ENCODE measurements at places on chromosomes 3 and 15.

DNA sequence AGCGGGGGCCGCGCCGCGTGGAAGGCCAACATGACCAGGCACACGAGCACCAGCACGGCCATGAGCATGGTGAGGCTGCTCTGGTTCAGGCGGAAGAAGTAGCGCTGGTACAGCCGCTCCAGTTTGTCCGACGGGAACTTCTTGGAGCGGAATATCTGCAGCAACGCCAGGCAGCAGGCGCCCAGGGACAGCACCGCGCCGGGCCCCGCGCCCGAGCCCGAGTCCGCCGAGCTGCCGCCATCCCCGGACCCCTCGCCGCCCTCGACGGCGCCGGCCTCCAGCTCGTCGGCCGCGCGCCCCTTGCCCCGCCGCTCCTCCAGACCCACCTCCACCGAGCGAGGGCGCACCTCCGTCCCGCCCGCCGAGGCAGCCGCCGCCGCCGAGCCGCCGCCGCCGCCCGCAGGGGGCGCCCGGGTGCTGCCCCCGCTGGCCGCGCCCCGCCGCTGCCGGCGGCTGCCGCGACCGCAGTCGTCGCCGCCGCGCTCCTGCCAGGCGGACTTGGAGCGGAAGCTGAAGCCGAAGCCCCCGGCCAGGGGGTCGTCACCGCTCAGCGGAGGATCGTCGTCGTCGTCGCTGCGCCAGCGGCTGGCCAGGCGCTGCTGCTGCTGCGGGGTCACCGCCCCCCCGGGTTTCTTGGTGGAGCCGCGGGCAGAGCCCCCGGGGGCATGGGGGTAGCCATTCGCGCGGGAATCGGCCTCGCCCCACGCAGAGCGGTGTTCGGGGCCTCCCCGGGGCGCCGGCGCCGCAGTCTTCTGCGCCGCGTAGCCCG, 957 bp downstream of the ADCY5 start:
- DNase-seq = no peak

GRCh38 chr3:44420676-44421075, 56.8 kb downstream of the ZNF445 start:
- no peak for DNase-seq

GRCh38 chr15:65938604-65939003, 69.3 kb downstream of the RAB11A start:
- no peak for DNase-seq

DNA sequence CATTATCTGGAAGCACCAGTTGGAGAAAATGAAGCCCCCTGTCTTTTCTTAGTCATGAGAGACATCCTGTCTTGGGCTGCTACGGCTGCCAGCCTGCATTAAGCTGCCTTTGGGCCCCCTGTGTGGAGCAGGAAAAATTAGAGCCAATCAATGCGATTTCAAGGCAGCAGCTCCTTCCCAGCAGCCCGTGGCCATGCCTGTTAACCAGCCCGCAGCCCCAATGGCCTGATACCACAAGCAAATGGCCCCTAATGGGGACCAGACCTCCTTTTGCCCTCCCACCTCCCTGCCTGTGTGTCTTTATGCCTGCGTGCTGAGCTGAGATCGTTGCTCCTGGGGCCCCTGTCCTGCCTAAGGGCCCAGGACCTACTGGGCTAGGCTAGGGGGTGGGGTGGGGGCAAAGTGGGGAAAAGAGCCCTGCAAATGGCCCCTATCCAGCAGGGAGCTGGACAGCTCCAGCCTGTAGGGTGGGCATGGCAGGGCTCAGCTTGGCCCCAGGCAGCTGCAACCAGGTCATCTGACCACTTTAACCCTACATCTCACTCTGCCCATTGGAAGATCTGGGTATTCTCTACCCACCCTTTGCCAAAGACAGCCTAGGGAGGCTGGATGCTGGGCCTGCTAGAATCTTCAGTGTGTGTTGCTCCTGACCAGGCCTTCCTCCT, 53.8 kb upstream of the MRPS22 start:
- DNase-seq = no peak

GRCh38 chr3:52681596-52681995, 4.1 kb downstream of the PBRM1 start:
- peak; percentile 10 for DNase-seq

- no peak for DNase-seq
These were observed 10.6 kb downstream of the FAM131A start for GRCh38 chr3:184348057-184348382.

GRCh38 chr3:33074217-33075067, 22.5 kb downstream of the GLB1 start:
- DNase-seq = peak; percentile 87

DNA sequence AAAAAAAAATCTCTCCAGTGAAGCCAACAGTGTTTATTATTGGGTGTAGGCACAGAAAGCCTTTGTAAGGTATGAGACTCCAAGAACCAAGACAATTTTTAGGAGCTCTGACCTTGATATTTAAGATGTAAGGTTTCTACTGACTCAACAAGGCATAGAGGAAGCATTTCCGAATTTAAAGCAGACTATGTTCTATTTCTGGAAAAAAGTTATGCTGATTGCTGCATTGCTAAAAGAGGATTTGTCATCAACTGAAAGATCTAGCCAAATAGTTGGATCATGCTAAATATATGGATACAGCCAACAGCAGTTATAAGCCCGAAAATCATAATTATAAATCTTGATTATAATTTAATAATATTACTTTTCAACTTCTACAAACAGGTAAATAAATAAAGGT, 53.3 kb upstream of the MELTF start:
- DNase-seq = no peak

GRCh38 chr3:189137416-189137815, 34.4 kb upstream of the TPRG1 start:
- DNase-seq = no peak

DNA sequence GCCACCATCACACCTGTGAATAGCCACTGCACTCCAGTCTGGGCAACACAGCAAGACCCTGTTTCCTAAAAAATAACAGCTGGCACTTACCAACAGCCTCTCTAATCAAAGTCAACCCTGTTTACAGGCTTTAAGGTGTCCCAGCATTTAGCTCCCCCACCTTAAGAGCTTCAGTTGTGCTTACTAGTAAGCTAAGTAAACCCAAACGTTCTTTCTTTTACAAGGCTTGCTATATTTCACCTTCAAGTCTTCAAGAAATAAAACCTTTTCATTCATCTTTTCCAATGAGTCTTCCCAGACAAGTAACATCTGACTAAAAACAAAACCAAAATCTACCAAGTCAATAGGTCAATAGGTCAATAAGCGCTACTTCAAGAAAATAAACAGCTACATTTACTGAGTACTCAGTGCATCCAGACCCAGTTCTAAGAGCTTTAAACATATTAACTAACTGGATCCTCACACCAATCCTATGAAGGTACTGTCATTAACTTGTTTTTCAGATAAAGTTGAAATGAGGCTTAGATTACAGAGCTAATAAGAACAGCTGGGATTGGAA, 62.4 kb downstream of the PBRM1 start:
- no peak for DNase-seq

GRCh38 chr3:156389449-156389950, 165.4 kb downstream of the SSR3 start:
- DNase-seq = no peak

DNA sequence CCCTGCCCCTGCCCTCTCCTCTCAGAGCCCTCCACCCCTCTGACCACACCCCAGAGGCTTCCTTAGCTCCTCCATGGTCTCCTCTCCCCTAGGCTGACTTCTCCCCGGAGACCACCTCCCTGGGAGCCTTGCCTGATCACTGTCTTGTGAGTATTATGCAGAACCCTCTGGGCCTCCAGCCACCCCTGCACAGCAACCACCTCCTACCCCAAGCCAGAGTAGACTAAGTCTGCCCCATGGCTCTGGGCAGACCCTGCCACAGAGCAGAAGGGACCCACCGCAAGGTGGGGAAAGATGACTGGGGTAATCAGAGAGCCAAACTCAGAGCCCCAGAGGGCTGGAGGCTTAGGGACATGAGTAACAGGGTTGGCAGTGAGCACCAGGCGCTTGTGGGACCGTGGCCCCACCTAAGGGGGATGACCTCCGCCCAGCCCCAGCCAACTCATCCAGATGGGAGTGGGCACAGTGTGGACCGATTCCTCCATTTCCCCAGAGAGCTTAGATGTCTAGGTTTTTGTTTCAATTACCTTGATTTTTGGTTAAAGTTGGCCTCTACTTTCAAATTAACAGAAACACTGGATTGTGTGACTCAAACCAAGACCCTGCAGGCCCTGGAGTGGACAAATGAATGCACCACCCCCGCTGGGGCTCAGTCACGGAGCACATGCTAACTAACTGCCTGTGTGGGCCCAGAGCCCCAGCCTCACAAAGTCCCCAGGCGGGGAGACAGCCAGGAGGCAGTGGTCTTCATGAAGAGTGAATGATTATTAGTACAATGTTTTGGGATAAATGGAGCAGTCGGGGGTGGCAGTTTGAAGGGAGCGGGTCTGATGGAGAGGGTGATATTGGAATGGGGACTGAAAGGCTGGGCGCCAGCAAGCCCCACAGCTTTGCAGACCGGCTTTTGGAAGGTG, 119.4 kb upstream of the PRR20G start:
- DNase-seq = no peak

DNA sequence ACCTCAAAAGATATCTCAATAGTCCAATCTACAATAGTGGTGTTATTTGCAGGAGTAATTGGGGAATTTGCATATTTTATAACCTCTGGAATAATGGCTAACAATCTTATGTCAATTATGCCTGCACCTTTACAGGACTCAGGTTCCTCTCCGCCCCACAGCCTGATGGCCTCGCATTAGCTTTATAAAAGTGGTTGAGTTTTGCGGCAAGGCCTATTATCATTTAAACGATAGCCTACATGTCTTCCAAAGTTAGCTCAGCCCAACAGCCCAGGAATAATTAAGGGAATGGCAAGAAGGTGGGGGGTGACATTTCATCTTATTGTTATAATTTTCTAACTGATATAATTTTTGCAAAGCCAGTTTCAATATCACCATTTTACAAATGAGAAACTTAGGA, 97.3 kb downstream of the RTP4 start:
- DNase-seq = no peak

DNA sequence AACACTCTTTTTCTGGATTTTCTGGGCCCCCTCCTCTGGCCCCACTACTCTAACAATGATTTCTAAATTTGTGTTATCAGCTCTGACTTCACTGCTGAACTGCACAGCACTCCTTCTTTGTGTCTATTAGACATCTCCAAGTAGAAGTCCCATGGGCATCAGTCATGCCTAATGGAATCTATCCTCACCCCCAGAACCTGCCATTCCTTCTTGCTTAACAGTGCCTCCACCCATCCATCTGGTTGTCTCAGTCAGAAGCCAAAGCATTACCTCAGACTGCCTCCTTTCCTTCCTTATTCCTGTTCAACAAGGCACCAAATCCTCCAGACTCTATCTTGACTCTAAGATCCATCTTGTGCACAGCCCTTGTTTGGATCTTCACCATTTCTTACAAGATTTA, 36.2 kb downstream of the SSR3 start:
- no peak for DNase-seq

GRCh38 chr3:33749546-33750210, 31.6 kb upstream of the CLASP2 start:
- no peak for DNase-seq

DNA sequence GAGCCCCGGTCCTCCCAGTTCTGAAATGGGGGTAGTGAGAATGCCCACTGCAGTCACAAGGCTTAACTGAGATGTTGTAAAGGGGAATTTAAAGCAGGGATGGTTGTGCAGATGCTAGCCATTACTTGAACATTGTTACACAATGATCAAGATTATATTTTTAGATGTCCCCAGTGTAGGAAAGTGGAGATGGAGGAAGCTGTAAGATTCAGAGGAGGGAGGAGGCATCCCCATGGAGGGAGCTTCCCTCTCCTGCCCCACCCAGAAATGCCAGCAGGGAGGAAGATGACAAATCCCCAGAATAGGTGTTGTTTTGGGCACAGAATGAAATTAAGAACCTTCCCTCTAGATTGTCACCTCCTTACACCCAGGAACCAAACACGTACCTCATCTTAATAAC, 46.1 kb downstream of the EFCAB12 start:
- no peak for DNase-seq

DNA sequence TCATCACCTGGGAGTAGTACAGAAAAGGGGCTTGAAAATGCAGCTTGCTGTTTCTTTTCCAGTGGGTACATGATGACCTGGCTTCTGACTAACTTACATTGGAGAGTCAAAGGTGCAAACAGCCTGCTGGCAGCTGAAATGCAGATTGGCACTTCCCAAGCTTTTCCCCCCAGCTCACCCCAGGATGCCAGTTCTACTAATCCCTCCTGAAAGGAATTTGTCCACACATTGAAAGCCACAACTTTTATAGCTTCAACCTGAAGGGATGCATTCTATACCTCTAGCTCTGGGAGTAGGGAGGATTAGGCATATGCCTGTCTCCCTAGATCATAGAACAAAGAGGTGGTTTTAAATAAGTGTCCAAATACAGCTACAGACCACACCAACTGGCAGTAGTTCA, 281.7 kb downstream of the EFHB start:
- DNase-seq = no peak

DNA sequence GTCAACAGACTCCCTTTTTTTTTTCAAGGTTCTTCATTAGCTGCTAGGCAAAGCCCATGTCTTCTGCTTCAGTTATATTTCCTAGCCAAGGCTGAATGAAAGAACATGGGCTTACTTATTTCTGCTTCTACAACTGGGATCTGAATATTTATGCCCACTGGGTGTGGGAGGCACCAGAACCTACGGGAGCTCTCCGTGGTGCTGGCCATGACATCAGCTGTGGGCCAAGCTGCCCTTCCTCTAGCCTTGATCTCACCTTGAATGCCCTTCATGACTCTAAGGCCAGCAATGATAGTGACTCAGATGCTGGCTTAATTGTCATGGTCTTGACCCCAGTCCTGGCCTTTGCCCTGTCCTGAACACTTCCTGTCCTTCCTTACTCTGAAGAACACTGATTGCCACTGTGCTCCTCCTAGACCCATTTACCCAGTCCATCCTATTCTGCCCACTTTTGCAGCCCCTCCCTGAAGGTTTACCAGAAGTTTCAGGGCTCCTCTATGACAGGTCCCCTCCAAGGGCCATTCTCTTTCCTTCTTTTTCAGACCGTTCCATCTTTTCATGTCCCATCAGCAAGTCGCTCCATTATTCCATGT, 32.8 kb upstream of the PRR20G start:
- no peak for DNase-seq

DNA sequence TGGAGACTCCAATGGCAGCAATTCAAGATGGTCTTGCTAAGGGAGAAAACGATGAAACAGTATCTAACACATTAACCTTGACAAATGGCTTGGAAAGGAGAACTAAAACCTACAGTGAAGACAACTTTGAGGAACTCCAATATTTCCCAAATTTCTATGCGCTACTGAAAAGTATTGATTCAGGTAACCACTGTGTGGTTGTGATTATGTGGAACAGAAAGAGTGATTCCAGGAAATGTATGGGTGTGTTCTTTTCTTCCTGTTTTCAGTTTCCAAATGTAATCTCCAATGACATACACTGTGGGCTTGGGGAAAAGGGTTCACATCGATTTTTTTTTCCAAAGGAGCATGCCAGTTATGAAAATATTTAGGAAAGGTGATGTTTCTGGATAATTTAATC, 10.9 kb downstream of the SCG3 start:
- no peak for DNase-seq

- DNase-seq = peak; percentile 41
These were observed 47.8 kb downstream of the TNFAIP8L3 start for GRCh38 chr15:51046799-51047449.

GRCh38 chr3:120773932-120774331, 31.4 kb downstream of the GTF2E1 start:
- DNase-seq = no peak

- peak; percentile 31 for DNase-seq
These were observed 150.3 kb downstream of the SLC9A9 start for GRCh38 chr3:143697975-143698374.

- DNase-seq = no peak
These were observed 202.3 kb downstream of the CNTN4 start for GRCh38 chr3:2300938-2301337.

Data from Ammon's horn (tissue), 1 donor.